H7 (cell line): ENCODE measurements at places on chromosomes 1 and 21. TPM values are rescaled to one million over a fixed set of nuclear protein-coding genes. Genes with fewer than 3 reads are reported as not detected.

- DNase-seq = no peak
Measured at GRCh38 chr1:11281518-11282331, 8.7 kb downstream of the UBIAD1 start.

DNA sequence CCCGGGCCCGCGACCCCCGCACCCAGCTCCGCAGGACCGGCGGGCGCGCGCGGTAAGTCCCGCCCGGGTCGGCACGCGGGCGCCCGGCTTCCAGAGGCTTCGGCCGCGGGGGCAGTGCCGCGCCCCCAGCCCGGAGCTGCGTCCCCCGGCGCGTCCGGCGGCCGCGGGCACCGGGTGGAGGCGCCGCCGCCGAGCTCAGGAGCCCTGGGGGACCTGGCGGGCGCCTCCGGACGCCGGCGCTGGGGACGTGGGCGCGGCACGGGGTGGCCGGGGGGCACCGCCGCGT lies 227 bp downstream of the NBL1 start:
- peak; percentile 88 for DNase-seq

GRCh38 chr1:157245823-157246222 lies 107.6 kb upstream of the ETV3 start:
- no peak for DNase-seq

GRCh38 chr1:92503043-92503925 lies 16.6 kb upstream of the GFI1 start:
- no peak for DNase-seq

DNA sequence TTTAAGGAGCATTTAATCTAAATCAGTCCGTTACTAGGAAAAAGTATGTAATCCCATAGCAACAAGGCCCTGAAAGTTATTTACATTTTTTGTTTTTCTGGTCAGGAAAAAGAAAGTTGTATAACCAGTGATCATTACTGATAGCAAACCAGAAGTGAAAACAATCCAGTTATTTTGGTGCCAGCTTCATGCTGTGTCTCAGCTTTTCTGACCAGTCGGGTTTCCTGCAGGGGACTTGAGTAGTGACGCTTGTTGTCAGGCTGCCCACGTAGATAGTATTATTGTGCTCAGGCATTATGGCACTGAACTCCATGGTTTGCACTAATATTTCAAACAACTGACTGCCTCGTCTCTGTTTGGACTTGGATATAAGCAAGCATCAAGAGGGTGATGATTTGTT lies 55.2 kb downstream of the SASS6 start:
- DNase-seq = no peak

DNA sequence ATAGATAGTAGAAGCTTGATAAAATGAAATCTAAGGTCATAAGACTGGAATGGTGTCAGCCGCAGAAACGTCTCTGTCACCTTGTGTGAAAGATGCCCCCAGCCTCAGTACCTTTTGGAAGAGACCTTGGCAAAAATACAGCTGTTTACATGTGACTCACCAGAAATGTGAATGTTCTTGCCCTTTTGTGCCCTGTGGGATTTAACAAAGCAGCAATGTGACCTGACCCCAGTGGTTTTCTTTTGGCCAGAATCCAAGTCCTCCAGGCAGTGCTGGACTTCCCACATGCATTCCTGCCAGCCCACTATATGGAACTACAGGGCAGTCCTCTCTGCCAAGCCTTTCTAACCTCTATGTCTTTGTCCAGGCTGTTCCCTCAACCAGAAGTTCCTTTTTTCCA lies 27.2 kb upstream of the LRRC8C start:
- DNase-seq = no peak

GRCh38 chr1:224356685-224357625 lies at the start of gene CNIH4:
Gene CNIH4, plus strand, starts transcription at chr1:224356879. Its CDS starts 46 bp downstream, at chr1:224356925.
- DNase-seq = peak; percentile 95

- DNase-seq = no peak
Measured at GRCh38 chr1:72357411-72357810, 75.1 kb upstream of the NEGR1 start.

- no peak for DNase-seq
Measured at GRCh38 chr1:172178886-172179285, 241.6 kb upstream of the C1orf105 start.

- DNase-seq = no peak
Measured at GRCh38 chr1:87556326-87556725, 227.6 kb downstream of the LMO4 start.

DNA sequence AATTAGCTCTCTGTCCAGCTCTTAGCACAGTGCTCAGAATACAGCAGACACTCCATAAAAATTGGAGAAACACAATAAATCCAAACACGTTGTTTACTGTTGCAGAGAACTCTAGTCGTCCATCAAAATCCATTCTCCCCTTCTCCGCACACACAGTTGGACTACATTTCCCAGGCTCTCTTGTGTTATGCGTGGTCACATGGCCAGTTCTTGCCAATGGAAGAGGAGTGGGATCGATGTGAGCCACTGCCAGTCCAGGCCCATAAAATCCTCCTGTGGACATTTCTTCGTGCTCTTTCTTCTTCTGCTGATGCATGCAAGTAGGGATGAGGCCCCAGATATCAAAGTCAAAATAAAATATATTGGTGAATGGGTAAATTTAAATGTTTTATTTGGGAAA lies 114.3 kb upstream of the FMN2 start:
- DNase-seq = no peak

GRCh38 chr1:153745417-153745816 lies 17.6 kb downstream of the INTS3 start:
- peak; percentile 84 for DNase-seq

The ASTN1 gene
- total RNA-seq = 0.41 and 0.48 TPM in 2 replicates

The BCAS2 gene
- total RNA-seq = 50.0 and 66.3 TPM in 2 replicates

The ZMYND12 gene
- total RNA-seq = 2.6 and 3.5 TPM in 2 replicates

The TFF3 gene
- 2.1 and 9.2 TPM in 2 replicates for total RNA-seq

The PLA2G2D gene
- total RNA-seq = not detected in 2 replicates

The DCST1 gene
- total RNA-seq = not detected in 2 replicates
